ENCODE measurements at places on chromosomes 3 and 15.

DNA sequence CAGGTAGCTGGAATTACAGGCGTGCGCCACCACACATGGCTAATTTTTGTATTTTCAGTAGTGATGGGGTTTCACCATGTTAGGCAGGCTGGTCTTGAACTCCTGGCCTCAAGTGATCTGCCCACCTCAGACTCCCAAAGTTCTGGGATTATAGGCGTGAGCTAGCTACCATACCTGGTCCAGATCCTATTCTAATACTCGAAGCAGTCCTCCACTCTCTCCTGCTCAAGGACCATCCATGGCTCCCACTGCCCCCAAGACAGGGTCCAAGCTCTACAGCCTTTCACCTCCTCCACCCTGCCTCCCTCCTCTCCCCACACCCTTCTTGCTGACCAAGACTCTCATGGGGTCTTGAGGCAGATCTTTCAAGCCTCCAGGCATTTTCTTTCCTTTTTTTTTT, 12.6 kb upstream of the GRIP2 start:
- H3K27me3 ChIP-seq: peaks cover 3% of the 10 kb centered on the region
- peaks cover 23% of the 10 kb centered on the region for H3K4me1 ChIP-seq
- DNase-seq: no peak
- no peak overlapping the region for H3K27ac ChIP-seq

- peaks cover 3% of the 10 kb centered on the region for H3K36me3 ChIP-seq
- peaks cover 9% of the 10 kb centered on the region for H3K4me1 ChIP-seq
- H3K27me3 ChIP-seq: no peaks in the 10 kb centered on the region
- DNase-seq: no peak
These were observed 1141.0 kb downstream of the IGSF11 start for GRCh38 chr3:117893638-117894037.

DNA sequence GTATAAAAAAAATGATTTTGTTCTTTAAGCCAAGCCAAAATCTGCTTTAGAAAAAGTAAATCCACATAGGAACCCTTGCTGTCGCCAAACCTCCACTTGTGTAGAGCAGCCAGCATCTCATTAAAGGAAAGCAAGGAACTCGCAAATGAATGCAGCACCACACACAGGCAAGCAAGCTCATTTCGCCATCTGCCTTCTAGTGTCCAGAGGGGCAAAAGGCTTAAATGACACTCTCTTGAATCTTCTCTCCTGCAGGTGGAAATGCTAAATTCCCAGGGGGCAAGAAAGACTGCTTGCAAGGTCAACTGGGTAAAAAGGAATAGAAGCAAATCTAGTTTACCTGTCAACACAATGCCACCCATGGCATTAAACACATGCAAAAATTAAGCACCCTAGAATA, 2.4 kb downstream of the MB21D2 start:
- H3K36me3 ChIP-seq: no peaks in the 10 kb centered on the region
- peaks cover 36% of the 10 kb centered on the region for H3K27me3 ChIP-seq
- H3K4me1 ChIP-seq: peaks cover 24% of the 10 kb centered on the region
- no peak for DNase-seq
- H3K27ac ChIP-seq: no peak overlapping the region
- peak overlapping the region; percentile 89 for H3K4me3 ChIP-seq

GRCh38 chr15:37059086-37059485, 41.3 kb downstream of the MEIS2 start:
- H3K27me3 ChIP-seq: no peaks in the 10 kb centered on the region
- no peak overlapping the region for H3K27ac ChIP-seq
- no peak for DNase-seq
- H3K4me3 ChIP-seq: no peak overlapping the region
- no peaks in the 10 kb centered on the region for H3K36me3 ChIP-seq

DNA sequence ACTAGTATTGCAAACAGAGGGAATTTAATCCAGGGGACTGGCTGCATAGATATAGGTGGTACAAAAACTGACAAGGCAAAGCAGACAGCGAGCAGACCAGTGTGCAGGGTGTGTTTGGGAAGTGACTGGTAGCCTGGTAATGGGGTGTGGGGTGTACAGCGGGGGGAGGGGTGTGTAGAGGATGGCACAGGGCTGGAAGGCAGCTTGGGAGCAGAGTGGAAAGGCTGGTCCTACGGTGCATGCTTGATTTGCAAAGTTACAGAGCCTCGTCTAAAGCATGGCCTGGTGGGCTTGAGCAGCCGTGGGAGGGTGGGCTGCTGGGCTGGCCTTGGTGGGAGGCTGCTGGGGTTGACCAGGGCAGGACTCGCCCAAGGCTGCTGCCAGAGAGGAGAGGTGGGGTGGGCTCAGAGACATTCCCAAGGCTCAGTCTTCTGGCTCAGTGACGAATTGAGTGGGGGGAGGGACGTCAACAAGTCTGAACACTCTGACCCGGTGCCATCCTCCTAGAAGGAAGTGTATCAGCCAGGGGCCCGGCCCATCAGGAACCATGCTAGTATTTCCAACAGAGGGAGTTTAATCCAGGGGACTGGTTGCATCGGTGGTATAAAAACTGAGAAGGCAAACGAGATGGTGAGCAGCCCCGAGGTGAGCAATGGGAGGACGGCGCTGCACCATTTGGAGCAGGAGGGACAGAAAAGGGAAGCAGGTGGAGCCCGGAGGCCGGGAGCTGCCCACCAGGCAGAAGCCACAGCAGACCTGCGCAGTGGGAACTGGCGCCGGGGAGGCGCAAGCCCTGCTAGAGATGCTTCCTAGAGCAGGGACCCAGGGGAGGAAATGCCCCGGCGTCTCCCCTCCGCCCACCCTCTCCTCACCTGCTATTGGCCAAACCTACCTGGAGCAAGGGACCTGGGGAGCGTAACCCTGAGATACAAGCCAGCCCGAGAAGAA, 29.2 kb downstream of the CPN2 start:
- H3K27ac ChIP-seq: no peak overlapping the region
- H3K4me3 ChIP-seq: no peak overlapping the region
- H3K27me3 ChIP-seq: peaks cover 54% of the 10 kb centered on the region

- no peak overlapping the region for H3K4me3 ChIP-seq
- peaks cover 9% of the 10 kb centered on the region for H3K36me3 ChIP-seq
- H3K27me3 ChIP-seq: no peaks in the 10 kb centered on the region
These were observed 16.9 kb downstream of the POPDC2 start for GRCh38 chr3:119643528-119643927.

- no peak overlapping the region for H3K4me3 ChIP-seq
- peaks cover 14% of the 10 kb centered on the region for H3K36me3 ChIP-seq
- no peaks in the 10 kb centered on the region for H3K4me1 ChIP-seq
- no peak overlapping the region for H3K27ac ChIP-seq
- no peak for DNase-seq
- no peaks in the 10 kb centered on the region for H3K27me3 ChIP-seq
These were observed 24.8 kb downstream of the TTC23 start for GRCh38 chr15:99224372-99225214.

DNA sequence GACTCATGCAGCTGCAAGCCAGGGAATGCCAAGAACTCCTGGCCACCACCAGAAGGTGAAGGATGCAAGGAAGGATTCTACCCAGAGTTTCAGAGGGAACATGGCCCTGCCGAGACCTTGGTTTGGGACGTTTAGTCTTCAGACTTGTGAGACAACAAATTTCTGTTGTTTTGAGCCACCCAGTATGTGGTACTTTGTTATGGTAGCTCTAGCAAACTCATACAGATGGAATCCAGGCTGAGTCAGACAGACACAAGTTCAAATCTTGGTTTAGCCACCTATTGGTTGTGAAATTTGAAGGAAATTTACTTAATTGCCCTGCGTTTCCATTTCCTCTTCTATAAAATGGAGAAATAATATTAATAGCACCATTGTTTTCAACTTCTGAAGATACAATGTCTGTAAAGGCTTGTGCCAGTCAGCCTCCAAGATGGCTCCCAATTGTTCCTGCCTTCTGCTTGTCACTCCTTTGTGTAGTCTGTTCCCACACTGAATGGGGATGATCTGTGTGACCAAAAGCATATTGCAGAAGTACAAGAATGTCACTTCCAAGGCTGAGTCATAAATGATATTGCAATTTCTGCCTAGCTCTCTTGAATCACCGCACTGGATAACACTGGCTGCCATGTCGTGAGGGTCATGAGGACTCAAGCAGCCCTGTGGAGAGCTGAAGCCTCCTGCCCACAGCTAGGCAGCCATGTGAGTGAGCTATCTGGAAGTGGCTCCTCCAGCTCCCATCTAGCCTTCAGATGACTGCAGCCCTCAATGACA, 223.5 kb upstream of the PROK2 start:
- H3K4me3 ChIP-seq: no peak overlapping the region
- no peaks in the 10 kb centered on the region for H3K27me3 ChIP-seq
- no peak overlapping the region for H3K27ac ChIP-seq
- H3K4me1 ChIP-seq: peaks cover 4% of the 10 kb centered on the region
- no peak for DNase-seq

GRCh38 chr15:75479670-75480069, 28.2 kb upstream of the SIN3A start:
- H3K27me3 ChIP-seq: no peaks in the 10 kb centered on the region
- no peaks in the 10 kb centered on the region for H3K4me1 ChIP-seq
- H3K27ac ChIP-seq: no peak overlapping the region
- DNase-seq: no peak

DNA sequence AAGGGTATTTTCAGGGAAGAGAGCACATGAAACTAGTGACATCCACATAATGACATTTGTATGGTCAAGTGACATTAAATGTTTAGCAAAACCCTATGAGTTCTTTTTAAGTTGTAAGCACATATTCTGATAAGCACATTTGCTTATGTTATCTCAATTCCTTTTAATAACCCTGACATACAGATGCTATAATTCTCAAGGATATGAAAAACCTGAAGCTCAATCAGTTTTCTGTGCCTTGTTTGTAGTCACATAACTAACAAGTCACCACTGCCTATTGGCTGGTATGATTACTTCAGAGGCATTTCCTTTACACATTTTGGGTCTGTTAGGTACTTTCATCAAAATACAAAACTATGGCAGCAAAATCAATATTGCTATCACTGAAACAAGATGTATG, 74.1 kb downstream of the FAIM start:
- no peak for DNase-seq
- H3K27me3 ChIP-seq: no peaks in the 10 kb centered on the region
- no peaks in the 10 kb centered on the region for H3K4me1 ChIP-seq
- H3K4me3 ChIP-seq: no peak overlapping the region
- no peak overlapping the region for H3K27ac ChIP-seq

- peaks cover 5% of the 10 kb centered on the region for H3K36me3 ChIP-seq
- H3K27me3 ChIP-seq: no peaks in the 10 kb centered on the region
- H3K27ac ChIP-seq: no peak overlapping the region
- DNase-seq: no peak
- peaks cover 5% of the 10 kb centered on the region for H3K4me1 ChIP-seq
These were observed 48.3 kb downstream of the MEF2A start for GRCh38 chr15:99613887-99614647.

DNA sequence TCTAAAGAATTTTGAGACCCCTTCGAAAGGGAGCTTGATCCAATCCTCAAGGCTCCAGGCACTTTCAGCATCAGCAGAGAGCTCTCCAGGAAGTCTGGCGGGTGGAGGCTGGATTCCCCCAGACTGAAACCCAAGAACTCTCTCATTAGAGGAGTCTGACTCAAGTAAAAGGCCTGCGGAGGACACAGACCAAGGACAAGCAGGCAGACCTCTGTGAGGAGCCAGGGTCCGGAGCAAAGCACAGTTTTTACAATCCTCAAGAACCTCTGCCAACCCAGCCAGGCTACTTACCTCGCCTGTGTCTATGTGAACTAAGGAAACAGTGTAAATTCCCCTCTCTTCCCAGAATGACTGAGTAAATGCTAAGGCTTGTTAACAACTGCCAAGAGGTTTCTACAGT, 86.2 kb downstream of the FBN1 start:
- peaks cover 4% of the 10 kb centered on the region for H3K4me1 ChIP-seq
- no peak for DNase-seq
- no peaks in the 10 kb centered on the region for H3K27me3 ChIP-seq
- H3K27ac ChIP-seq: peak overlapping the region; percentile 4
- H3K4me3 ChIP-seq: no peak overlapping the region

- H3K36me3 ChIP-seq: no peaks in the 10 kb centered on the region
- no peak for DNase-seq
- H3K4me1 ChIP-seq: peaks cover 15% of the 10 kb centered on the region
- no peaks in the 10 kb centered on the region for H3K27me3 ChIP-seq
- no peak overlapping the region for H3K27ac ChIP-seq
These were observed 60.3 kb upstream of the PSMD6 start for GRCh38 chr3:64083575-64083974.

DNA sequence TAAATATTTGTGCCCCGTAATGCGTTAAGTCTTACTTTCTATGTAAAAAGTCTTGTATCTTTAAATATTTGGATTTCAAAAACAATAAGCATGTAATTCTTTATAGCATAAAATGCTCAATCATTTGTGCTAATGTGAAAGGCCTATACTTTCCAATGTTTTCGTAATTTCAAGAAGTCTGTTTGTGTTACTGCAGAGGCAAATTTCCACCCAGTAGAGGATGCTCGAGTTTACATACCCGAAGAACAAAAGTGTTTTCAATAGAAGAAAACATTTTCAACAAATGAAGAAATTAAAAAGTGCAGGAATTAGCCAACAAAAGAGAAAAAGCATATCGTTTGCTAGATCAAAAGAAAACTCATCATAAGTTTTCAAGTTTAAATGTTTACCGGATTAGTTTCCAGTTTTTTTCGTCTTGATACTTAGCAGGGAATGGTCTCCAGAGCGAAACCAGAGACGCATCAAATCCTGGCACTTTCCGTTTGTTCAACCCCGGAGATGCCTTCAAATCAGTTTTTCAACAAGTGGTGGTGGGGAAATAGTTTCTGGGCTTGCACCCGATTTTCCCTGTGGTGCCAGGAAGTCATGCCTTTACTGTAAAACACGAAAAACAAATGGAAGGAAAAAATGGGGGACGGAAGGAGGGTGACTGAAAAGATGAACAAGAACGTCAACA, 1.0 kb downstream of the CGGBP1 start:
- DNase-seq: no peak
- no peaks in the 10 kb centered on the region for H3K27me3 ChIP-seq
- peaks cover 42% of the 10 kb centered on the region for H3K4me1 ChIP-seq
- H3K36me3 ChIP-seq: peaks cover 12% of the 10 kb centered on the region
- peak overlapping the region; percentile 95 for H3K27ac ChIP-seq
- H3K4me3 ChIP-seq: peak overlapping the region; percentile 96

GRCh38 chr3:64306745-64307144, 81.5 kb upstream of the PRICKLE2 start:
- H3K27ac ChIP-seq: peak overlapping the region; percentile 47
- DNase-seq: no peak
- H3K27me3 ChIP-seq: no peaks in the 10 kb centered on the region
- H3K36me3 ChIP-seq: no peaks in the 10 kb centered on the region
- no peak overlapping the region for H3K4me3 ChIP-seq

DNA sequence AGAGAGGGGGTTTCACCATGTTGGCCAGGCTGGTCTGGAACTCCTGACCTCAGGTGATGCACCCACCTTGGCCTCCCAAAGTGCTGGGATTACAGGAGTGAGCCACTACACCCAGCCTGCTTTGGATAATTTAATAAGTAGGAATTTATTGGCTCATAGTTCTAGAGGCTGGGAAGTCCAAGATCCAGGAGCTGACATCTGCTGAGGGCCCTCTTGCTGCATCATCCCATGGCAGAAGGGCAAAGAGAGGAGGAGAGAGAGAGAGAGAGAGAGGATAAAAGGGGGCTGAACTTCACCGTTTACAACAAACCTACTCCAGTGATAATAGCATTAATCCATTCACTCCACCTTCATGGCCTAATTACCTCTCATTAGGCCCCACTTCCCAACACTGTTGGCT, 62.0 kb upstream of the HES1 start:
- DNase-seq: no peak
- H3K4me1 ChIP-seq: peaks cover 68% of the 10 kb centered on the region
- peaks cover 2% of the 10 kb centered on the region for H3K36me3 ChIP-seq
- H3K27me3 ChIP-seq: peaks cover 28% of the 10 kb centered on the region

GRCh38 chr15:91930092-91930491, 76.6 kb downstream of the SLCO3A1 start:
- H3K4me1 ChIP-seq: no peaks in the 10 kb centered on the region
- no peak overlapping the region for H3K27ac ChIP-seq
- H3K27me3 ChIP-seq: peaks cover 2% of the 10 kb centered on the region
- no peak for DNase-seq
- H3K4me3 ChIP-seq: no peak overlapping the region
